Dermis blood vessel endothelial cell (primary cell): ENCODE measurements at places on chromosomes 1 and 21. TPM values are rescaled to one million over a fixed set of nuclear protein-coding genes. Genes with fewer than 3 reads are reported as not detected.

GRCh38 chr1:26162220-26162709, 3.4 kb downstream of the FAM110D start:
- no peak for DNase-seq

Gene CD48
- total RNA-seq = not detected in 2 replicates

Gene PTCH2
- total RNA-seq = under 0.01 and 0.05 TPM in 2 replicates

DNA sequence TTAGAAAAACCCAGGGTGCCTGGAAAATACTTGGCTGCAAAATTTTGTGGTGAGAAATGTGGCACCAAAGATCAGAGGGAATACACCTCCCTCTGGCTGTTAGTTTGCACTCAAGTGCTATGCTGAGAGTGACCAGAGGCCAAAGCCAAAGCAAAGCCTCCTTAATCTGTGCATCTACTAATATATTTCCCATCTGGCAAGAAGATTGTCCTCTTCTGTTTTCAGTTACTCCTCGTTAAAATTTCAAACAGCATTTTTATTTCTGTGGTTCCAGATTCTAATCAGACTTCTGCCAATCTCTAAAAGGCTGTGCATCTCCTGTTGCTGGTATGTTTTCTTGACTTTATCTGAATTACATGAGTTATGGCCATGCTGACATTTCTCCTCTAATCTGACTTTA, 327.4 kb downstream of the TBX15 start:
- no peak for DNase-seq

GRCh38 chr1:242530761-242531160, 6.3 kb upstream of the PLD5 start:
- no peak for DNase-seq

- DNase-seq = no peak
Measured at GRCh38 chr1:204091787-204092312, 18.9 kb downstream of the SOX13 start.

DNA sequence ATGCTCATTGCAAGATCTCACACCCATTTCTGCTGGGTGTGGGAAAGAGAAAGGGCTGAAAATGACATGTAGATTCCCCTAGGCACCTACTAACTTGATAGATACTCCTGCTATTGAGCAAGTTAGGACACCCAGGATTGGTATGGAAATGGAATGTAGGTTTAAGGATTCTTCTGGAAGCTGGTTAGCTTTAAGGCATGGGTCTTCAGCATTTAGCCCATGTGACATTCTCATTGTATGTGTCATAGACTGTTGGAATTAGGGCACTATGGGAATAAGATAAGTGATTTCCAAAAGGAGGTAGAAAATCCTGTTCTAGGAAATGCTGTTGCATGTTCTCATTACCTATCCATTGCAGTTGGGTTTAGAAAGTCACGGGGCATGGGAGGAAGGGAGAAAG, 76.2 kb downstream of the DISC1 start:
- no peak for DNase-seq
